ENCODE measurements at places on chromosomes 7 and 10.
A peak's percentile ranks its signal among the peaks of the same experiment; 100 is the strongest.

DNA sequence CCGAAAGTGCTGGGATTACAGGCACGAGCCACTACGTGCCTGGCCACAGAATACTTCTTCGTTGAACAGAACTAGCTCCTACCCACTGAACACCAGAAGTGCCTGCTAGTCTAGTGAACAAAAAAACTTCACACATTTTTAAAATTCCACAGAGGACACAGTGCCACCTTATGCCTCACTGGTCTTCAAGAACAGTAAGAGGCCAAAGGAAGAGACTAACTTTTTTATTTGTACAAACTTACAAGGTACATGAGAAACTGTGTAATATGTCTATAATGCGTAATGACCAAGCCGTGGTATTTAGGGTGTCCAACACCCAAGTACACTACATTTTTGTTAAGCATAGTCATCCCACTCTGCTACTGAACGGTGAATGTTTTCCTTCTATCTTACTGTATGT, 144.4 kb upstream of the PTER start:
- no peak for DNase-seq

GRCh38 chr7:44473295-44473694, 17.2 kb downstream of the NUDCD3 start:
- no peak for DNase-seq

DNA sequence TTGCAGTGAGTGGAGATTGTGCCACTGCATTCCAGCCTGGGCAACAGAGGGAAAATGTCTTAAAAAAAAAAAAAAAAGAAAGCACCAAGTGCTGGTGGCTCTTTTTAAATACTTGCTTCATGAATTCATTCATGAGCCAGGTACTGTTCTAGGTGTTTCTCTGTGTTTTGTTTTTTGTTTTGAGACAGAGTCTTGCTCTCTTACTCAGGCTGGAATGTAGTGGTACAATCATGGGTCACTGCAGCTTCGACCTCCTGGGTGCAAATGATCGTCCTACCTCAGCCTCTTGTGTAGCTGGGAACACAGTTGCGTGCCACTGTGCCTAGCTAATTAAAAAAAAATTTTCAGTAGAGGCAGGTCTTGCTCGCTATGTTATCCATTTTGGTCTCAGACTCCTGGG, 5.3 kb downstream of the STOX1 start:
- DNase-seq, result no peak

GRCh38 chr10:102646610-102647442, 2.5 kb downstream of the TRIM8 start:
- peak; percentile 60 for DNase-seq

- DNase-seq, result no peak
These were observed 106.0 kb downstream of the LRRC18 start for GRCh38 chr10:48833674-48834073.
